ENCODE measurements at places on chromosomes 16 and 17.

- DNase-seq, result no peak
Measured at GRCh38 chr16:30335598-30336474, 19.3 kb downstream of the CD2BP2 start.

DNA sequence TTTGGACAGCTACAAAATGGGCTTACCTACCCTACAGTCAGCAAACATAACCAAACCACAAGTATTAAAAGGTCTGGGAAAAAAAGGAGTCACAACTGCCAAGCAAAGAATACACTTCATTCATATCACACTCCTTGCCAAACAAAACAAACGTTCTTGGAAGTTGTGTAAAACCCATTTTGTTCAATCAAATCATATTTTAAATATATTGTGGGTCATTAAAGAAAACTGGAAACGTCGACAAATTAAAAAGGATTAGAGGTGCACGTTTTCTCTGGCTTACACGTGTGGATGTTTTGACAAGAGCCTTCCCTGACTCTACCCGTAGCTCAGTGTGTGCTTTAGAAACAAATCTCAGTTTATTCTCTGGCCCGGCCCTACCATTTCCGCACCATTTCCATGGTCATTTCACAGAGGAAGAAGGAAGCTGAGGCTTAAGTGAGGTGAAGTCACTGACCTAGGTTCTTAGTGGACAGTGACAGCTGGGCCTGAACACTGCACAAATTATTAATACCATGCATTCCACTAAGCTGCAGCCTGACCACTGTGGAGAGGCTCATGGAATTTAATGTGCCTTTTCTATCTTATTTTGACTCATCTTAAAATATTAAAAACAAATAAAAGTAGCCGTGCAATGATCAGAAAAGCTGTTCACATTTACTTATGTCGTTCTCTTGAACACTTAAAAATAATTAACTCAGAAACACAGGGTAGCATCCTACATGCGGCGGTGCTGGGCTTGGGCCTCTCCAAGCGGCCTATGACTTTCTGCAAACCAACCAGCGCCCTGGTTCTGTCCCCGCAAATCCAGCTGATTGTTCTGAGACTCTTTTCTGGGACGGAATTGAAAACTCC is 968 bp downstream of the CEP112 start:
- no peak for DNase-seq

GRCh38 chr16:86495756-86496261 is 14.5 kb upstream of the FOXF1 start:
- DNase-seq, result no peak

GRCh38 chr16:13863075-13863765 is 56.7 kb upstream of the ERCC4 start:
- DNase-seq, result no peak

DNA sequence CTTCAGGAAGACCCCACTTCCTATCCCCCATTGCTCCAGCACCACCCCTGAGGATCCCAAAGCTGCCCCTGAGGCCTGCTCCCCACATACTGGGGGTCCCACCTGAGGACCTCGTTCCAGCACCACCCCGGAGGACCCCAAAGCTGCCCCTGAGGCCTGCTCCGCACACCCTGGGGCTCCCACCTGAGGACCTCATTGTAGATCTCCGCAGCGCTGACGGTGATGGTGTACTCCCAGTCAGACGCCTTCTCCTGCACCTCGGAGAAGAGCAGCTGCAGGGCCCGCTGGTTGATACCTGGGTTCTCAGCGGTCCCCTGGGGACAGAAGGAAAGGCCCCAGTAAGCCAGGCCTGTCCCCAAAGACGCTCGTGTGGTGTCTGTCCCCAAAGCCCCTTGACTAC is 26.4 kb downstream of the KATNB1 start:
- no peak for DNase-seq

- DNase-seq, result no peak
Measured at GRCh38 chr17:7016886-7017826, 4.7 kb downstream of the RNASEK start.

- no peak for DNase-seq
Measured at GRCh38 chr16:30767767-30768465, 5.8 kb downstream of the RNF40 start.

DNA sequence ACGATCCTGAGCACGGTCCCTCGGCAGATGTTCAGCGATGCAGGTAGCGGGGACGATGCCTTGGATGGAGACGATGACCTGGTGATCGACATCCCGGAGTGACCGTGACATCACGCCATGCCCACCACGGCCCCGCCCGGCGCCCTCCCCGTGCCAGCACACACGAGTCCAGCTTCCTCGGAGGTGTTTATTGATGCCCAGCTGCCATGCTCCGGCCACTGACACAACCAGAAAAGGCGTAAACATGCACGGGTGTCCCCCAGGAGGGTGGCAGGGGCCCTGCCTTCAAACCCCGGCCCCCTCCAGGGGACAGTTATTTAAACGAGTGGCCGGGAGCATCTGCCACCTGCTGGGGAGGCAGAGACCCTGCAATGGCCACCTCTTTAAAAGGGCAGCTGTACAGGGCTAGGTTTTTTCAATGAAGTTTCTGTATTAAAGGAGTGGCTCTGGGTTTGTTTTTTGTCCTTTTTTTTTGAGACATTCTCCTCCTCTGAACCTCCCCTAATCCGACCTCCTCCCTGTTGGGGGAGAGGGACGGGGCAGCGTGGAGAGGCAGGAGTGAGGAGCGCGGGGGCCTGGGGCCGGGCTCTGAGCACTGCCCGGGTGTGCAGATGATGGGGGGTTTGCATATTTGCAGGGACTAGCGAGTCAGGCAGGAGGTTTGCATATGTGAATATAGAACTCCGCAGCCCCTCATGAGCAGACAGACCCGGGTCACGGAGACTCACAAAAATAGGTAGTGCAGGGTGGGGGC is 5.3 kb downstream of the DOC2A start:
- no peak for DNase-seq

DNA sequence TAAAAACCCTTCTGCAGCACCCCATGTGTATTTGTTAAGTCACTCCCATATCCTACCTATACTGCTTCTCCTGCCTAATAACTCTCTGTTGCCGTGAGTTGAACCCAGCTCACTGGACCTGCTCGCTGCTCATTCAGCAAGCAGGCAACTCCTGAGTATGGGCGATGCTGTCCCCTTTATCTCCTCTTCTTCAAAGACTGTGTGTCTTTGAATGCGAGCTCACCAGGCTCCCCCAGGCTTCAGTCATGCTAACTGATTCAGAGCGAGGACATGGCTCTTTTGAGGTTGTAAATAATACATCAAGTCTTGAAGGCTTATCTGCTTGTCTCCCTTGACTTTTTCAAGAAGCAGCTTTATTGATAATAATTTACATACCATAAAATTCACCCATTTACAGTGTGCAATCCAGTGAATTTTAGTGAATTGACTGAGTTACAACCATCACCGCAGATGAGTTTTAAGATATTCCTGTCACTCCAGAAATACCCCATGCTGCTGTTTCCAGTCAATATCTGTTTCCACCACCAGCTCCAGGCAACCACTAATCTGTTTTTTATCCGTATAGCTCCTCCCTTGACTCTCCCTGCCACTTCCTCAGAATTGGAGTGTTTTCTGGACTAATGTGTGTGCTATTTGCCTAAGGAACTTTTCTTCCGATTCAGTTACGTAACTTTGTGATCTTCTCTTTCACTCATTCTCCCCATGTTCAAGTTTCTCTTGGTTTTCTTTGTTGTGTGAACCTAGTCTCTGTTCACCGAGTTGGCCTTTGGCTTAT is 132.2 kb downstream of the SPECC1 start:
- DNase-seq, result no peak

GRCh38 chr16:75251280-75252048 is at the start of gene BCAR1:
Gene BCAR1, minus strand, starts transcription at chr16:75251624. Its CDS starts 142 bp downstream, at chr16:75251482.
- no peak for DNase-seq

GRCh38 chr17:53749178-53749577 is 73.5 kb upstream of the KIF2B start:
- no peak for DNase-seq

- DNase-seq, result no peak
Measured at GRCh38 chr17:4535667-4536258, 19.4 kb downstream of the MYBBP1A start.

All from HL-60 (cell line).